Lower lobe of right lung (tissue), 2 donors: ENCODE measurements at places on chromosomes 6 and 20.
A peak's percentile ranks its signal among the peaks of the same experiment; 100 is the strongest.

- no peak overlapping the region for H3K27ac ChIP-seq
- peaks cover 17% of the 10 kb centered on the region for H3K27me3 ChIP-seq
- no peak overlapping the region for H3K4me3 ChIP-seq
- no peaks in the 10 kb centered on the region for H3K4me1 ChIP-seq
- no peak for DNase-seq
Measured at GRCh38 chr20:9066191-9066590, 2.7 kb upstream of the PLCB4 start.

DNA sequence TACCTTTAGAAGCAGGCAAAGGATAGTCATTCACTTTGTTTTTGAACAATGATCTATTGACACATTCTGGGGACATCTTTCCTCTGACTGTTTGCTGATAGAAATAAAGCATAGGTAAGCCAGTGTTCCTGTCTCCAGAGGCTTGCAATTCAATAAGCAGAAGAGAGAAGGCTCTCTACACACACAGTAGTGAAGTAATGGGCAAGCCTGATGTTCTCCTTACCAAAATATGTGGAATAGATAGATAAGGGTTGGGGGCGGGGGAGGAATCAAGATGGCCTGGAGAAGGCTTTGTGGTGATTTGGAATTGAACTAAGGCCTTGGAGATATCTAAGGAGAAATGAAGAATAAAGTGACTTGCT, 27.3 kb downstream of the PAQR8 start:
- no peaks in the 10 kb centered on the region for H3K27me3 ChIP-seq
- peaks cover 16% of the 10 kb centered on the region for H3K4me1 ChIP-seq
- peak overlapping the region; percentile 66 for H3K27ac ChIP-seq

DNA sequence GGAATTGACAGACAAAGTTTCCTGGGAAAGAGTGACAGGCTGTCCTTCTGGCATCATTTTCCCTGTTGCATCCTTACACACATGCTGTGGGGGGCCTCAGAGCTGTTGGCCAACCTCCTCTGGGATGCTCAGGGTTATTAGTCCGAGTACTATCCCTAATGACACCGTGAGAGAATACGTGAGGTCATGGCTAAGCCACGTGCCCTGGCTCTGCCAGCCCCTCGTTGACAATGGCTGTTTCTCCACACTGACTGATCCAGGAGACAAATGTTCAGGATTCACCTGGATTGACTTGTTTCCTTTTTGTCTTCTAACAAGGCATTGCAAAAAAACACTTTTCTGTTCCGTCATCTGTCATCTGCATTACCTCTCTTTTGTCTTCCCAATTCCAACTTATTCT, 604.6 kb downstream of the TFAP2A start:
- H3K27ac ChIP-seq = no peak overlapping the region
- no peak for DNase-seq
- no peak overlapping the region for H3K4me3 ChIP-seq
- H3K27me3 ChIP-seq = no peaks in the 10 kb centered on the region
- H3K4me1 ChIP-seq = no peaks in the 10 kb centered on the region

DNA sequence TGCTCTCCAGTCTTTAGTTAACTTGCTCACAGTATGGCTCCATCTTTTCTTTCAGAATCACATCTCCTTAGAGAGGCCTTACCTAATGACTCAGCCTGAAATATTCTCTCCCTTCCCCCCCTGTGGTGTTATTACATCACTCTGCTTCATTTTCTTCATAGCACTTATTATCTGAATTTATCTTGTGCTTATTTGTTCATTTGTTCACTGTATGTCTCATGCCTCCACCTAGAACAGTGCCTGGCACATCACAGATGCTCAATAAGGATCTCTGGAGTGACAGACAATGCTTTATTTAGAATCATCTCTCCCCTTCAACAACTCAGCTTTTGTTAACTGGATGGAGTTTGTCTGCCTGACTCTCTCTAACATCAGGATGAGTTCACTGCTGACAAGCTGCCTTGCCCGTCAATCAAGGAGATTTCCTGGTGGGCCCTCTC, 96.6 kb upstream of the MAN1A1 start:
- H3K36me3 ChIP-seq = no peaks in the 10 kb centered on the region
- H3K27me3 ChIP-seq = no peaks in the 10 kb centered on the region
- peaks cover 29% of the 10 kb centered on the region for H3K4me1 ChIP-seq
- no peak for DNase-seq

DNA sequence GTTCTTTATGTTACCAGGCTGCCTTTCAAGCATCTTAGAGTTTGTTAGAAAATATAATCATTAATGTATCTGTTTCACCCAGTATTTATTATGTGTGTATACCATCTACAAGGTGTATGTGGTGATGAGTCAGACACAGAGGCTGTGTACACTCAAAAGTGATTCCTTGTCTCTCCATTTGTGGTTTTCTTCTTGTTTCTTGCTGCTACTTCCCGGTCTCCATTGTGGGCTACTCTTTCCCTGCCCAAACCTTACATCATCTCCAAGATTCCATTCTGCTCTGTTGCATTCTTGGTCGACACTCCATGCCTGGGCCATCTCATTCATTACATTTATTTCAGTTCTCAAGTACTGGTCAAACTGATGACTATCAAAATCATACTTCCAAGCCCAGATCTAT, 182.2 kb upstream of the STXBP5 start:
- no peaks in the 10 kb centered on the region for H3K36me3 ChIP-seq
- H3K4me1 ChIP-seq = no peaks in the 10 kb centered on the region
- no peak overlapping the region for H3K4me3 ChIP-seq
- H3K27ac ChIP-seq = no peak overlapping the region

DNA sequence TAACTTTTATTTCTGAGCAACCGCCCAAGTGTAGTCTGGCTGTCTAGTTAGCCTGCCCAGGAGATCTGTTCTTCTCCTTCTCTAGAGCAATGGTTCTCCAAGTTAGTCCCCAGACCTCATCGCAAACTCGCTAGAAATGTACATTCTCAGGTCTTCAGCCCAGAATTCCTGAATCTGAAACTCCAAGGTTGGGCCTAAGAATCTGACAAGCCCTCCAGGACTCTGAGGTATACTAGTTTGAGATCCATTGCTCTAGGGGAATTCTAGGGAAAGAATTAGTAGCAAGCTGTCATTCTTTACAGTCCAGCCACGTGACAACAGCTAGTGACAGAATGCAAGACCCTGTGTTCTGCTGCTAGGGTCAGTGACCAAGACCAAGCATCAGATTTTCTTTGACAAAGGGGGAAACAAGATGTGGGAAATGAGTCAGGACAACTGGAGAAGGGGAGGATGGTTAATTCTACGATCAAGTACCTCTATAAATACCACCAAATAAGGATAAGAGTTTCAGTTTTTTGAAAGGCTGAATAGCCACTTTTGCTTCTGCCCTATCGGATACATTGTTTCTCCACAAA, 5.8 kb downstream of the UBE2V1 start:
- peaks cover 70% of the 10 kb centered on the region for H3K4me1 ChIP-seq
- no peak for DNase-seq
- peaks cover 5% of the 10 kb centered on the region for H3K36me3 ChIP-seq
- no peak overlapping the region for H3K4me3 ChIP-seq

DNA sequence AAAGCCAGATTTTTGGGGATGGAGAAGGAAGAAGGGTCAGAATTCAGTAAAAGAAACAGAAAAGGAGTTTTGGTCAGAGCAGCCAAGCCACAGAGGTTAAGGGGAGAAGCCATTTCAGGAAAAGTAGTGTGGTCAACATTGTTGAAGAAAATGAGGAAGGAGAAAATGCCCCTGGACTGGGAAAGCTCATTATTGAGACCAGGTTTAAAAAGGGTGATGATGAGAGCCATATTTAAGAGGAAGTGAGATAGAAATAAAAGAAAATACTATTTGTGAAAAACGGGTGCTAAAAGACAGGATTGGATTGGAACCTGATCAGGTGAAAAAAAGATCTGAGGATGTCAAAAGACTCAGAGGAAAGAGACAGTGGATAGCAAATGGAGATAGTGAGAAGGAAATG, 75.8 kb downstream of the CEP162 start:
- no peak overlapping the region for H3K4me3 ChIP-seq
- peaks cover 51% of the 10 kb centered on the region for H3K36me3 ChIP-seq
- H3K27ac ChIP-seq = no peak overlapping the region

- no peak overlapping the region for H3K4me3 ChIP-seq
- peaks cover 2% of the 10 kb centered on the region for H3K27me3 ChIP-seq
Measured at GRCh38 chr20:23090878-23091277, 4.8 kb upstream of the CD93 start.

DNA sequence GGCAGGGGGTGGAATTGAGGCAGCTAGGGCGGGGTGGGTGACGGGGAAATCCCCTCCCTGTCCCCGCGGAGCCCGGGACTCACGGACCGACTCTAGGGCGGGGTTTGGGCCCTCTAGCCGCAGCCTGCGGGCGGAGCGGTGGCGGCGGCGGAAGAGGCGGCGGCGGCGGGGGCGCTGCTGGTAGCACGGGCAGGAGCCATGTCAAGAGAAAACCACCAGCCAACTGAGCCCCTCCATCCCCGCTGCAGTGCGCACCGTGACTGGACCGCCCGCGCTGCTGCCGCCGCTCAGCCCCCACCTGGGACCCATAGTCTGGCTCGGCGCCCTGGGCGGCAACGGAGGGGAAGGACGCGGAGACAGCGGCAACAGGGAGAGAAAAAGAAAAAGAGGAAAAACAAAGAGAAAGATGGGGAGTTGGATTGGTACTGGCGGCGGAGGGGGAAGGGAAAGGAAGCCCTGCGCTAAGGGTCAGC, 1.2 kb upstream of the C6orf62 start:
- H3K4me1 ChIP-seq = peaks cover 35% of the 10 kb centered on the region
- H3K36me3 ChIP-seq = peaks cover 18% of the 10 kb centered on the region
- peak overlapping the region; percentile 99 for H3K27ac ChIP-seq
- peak; percentile 82 for DNase-seq
- no peaks in the 10 kb centered on the region for H3K27me3 ChIP-seq

DNA sequence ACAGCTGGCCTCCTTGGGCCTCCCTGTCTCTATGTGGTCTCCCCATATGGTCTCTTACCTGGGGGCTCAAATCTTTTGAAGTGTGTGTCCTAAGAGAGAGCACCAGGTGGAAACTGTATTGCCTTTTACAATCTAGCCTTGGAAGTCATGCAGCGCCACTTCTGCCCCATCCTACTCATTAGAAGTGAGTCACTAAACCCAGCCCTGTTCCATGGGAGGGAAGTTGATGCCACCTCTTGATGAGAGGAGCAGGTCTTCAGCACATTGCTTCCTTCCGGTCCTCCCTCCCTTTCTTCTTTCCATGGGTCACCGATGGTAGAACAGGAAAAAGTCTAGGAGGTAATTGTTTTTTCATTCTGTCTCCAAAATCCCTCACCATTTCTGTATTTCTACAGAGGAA, 156.3 kb downstream of the FOXA2 start:
- H3K36me3 ChIP-seq = no peaks in the 10 kb centered on the region
- no peak overlapping the region for H3K4me3 ChIP-seq
- no peak for DNase-seq
- no peaks in the 10 kb centered on the region for H3K27me3 ChIP-seq
- peaks cover 8% of the 10 kb centered on the region for H3K4me1 ChIP-seq

- H3K27me3 ChIP-seq = peaks cover 25% of the 10 kb centered on the region
- DNase-seq = peak; percentile 66
- no peak overlapping the region for H3K27ac ChIP-seq
- no peaks in the 10 kb centered on the region for H3K4me1 ChIP-seq
- no peaks in the 10 kb centered on the region for H3K36me3 ChIP-seq
Measured at GRCh38 chr20:62838128-62838891, 21.5 kb downstream of the COL9A3 start.

DNA sequence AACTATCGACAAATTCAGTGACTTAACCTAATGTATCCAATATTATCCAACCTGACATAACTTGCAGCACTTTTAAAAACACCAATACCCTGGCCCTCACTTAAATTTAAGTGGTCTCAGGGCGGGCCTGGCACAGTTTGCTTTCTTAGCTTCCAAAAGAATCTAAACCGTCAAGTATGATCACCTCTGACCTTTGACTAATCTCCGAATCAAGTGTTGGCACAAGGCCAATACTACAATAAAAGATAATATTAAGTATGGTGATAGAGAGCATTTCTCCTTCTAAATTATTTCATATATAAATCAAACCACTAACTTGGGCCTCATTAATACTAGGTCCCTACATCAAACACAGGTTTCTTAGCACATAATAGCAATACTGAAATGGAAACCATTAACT, 153.0 kb downstream of the PTPRK start:
- no peak overlapping the region for H3K4me3 ChIP-seq
- no peaks in the 10 kb centered on the region for H3K27me3 ChIP-seq
- no peaks in the 10 kb centered on the region for H3K36me3 ChIP-seq
- DNase-seq = no peak

DNA sequence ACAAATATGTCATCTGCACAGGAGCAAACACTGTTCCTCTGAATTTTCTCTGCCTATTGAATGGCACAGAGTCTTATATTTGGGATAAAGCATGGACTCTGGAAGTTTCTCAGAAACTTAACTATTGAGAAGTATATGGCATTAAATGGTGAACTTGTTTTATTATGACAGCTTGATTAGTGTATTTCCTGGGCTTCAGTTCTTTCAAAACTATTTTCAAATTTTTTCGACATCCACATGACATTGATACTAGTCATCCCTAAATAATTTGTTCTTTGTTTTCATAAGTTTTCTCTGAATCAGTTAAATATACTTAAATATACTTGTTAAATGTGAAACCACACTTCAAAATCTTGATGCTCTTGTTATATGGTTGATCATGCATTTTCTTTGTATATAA, 144.0 kb upstream of the TSHZ2 start:
- no peak overlapping the region for H3K4me3 ChIP-seq
- no peaks in the 10 kb centered on the region for H3K4me1 ChIP-seq
- no peaks in the 10 kb centered on the region for H3K27me3 ChIP-seq

DNA sequence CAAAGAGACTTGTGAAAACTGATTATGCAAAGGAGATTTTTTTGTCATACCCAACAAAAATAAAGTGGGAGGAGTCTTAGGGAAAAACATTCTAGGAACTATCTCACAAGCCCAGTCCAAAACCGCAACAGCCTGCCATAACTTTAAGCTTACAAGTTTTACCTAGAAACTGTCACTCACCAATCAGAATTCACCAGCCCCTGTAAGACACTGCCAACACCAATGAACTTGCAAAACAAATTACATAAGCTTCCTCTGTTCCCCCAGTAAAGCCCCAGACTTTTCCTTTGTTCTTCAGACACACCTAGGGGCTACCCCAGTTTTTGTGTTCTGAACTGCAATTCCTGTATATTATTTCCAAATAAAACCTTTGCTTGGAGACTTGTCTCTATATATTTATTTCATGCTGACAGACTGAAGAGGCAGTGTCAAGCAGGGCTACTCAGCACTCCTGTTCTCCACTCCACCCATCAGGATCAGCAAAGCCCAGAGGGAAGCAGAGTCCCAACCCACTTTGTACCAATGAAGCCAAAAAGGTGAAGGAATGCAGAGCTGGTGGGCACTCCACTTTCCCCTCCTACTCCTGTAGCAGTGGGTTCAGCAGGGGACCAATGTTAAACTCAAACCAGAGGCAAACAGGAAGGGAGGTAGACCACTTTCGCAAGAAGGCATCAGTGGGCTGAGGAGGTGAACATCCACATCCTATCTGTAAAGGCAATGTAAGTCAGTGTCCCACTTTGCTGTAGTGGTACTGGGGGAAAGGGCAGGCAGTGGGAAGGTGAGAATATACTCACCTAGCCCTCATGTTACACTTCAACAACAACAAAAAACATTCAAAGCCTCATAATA, 142.5 kb upstream of the RUNX2 start:
- no peaks in the 10 kb centered on the region for H3K4me1 ChIP-seq
- H3K36me3 ChIP-seq = no peaks in the 10 kb centered on the region
- H3K27ac ChIP-seq = no peak overlapping the region
- DNase-seq = no peak
- no peaks in the 10 kb centered on the region for H3K27me3 ChIP-seq
